ENCODE measurements at places on chromosomes 1 and 21.

GRCh38 chr1:150150133-150151021 lies 661 bp downstream of the PLEKHO1 start:
- DNase-seq, result no peak

DNA sequence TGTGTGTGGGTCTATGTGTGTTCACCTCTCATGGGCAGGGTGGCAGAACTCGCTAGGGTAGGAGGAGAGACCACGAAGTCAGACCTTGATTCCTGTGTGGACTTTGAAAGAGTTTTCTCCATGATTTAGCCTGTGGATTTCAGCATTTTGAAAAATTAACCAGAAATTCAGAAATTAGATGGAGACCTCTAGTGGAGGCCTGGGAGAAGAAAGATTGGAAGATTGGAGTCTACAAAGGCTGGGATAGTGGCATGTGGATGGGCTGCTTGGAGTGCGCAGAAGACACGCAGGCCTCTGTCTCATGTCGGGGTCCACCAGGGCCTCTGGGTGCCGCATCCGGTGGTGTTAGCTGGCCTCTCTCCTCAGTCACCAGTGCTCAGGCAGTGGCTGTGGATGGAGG lies 18.9 kb upstream of the IGSF5 start:
- no peak for DNase-seq

DNA sequence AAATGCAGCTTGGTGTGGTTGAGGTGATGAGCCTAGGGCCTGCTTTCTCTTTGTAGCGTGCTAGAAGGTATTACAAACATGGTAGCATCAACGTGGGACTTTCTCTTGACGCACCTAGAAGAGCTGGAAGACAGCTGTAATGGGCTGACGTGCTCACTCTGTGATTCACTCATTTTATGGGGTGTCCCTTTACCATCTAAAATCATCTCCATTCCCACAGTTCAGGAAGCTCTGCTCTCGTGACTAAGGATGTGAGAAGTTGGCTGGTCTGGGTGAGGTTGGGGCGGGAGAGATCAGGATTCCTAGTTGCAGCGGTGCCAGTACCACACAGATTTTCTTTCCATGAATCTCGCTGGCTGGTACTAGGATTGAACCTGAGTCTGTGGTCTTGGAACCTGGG lies 4.2 kb downstream of the HTR6 start:
- DNase-seq, result no peak

- DNase-seq, result no peak
These were observed 45.3 kb downstream of the PDE9A start for GRCh38 chr21:42698733-42699132.

- peak; percentile 75 for DNase-seq
These were observed 80.0 kb downstream of the NDUFS5 start for GRCh38 chr1:39105841-39106765.

DNA sequence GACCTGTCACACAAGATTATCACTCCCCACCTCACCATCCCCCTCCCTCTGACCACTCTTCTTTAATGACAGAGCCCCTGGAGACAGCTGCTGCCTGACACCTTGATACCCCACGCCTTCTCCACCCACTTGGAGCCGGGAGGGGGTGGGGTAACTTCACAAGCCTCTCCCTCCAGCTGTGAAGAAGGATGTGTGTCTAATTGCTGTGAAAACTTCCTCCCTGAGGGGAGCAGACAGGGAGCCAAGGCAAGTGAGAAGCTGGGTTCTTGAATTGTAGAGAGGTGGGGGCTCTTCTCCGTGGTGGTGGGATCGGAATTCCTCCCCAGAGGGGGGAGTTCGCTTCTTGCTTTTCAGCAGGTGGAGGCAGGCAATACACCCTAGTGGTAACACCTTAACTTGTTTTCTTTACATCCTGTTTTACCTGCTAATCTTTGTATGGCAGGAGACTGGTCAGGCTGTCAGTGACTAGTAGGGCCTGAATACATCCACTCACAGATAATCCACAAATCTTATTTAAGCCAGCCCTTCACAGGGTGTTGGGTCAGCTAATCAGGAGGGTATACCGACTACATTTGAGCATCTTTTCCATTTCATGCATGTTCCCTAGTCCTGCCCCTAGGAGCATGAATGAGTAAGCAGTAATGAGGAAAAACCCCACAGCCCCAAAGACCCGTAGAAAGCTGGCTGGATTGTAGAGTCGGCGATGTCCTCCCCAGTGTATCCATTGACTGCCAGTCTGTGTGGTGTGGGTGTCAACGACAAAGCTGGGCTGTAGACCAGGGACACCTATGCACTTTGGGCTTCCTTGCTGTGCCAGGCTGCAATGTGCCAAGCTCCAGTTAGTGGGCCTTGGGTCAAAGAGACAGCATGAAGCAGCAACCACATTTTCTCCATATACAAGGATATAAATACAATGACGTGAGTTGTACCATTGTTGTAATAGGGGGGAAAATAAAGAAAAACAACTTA lies 57.3 kb downstream of the NFASC start:
- DNase-seq, result no peak

DNA sequence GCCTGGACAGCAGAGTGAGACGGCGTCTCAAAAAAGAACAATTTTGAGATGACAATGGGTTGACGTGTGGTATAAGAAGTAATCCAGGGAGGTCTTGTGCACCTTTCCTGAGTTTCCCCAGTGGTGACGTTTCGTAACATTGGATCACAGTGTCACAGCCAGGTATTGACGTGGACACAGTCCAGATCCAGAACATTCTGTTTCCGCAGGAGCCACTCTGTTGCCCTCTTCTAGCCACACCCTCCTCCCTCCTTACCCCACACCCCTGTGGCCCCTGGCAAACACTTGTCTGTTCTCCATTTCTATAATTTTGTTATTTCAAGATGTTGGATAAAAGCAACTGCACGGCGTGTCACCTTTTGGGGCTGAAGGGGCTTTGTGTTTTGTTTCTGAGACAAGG lies 6.5 kb upstream of the TRAPPC10 start:
- no peak for DNase-seq

DNA sequence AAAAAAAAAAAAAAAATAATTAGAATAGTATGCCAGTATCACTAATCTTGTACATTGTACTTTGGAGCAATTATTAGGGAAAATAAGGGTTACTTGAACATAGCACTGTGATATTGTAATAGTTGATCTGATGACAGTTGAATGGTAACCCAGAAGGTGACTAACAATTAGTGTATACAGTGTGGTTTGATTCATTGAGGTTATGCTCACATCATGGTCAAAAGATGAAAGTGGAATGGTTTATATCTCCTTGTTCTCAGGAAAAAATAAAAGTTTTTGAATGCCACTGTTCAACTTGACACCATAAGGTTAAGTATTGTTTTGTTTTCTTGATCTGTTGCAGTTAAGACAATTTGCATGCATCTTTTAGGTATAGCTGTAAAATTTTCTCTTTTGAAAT lies 87.0 kb downstream of the GPR52 start:
- DNase-seq, result no peak

- DNase-seq, result no peak
These were observed 17.9 kb downstream of the OBSCN start for GRCh38 chr1:228225740-228226139.

DNA sequence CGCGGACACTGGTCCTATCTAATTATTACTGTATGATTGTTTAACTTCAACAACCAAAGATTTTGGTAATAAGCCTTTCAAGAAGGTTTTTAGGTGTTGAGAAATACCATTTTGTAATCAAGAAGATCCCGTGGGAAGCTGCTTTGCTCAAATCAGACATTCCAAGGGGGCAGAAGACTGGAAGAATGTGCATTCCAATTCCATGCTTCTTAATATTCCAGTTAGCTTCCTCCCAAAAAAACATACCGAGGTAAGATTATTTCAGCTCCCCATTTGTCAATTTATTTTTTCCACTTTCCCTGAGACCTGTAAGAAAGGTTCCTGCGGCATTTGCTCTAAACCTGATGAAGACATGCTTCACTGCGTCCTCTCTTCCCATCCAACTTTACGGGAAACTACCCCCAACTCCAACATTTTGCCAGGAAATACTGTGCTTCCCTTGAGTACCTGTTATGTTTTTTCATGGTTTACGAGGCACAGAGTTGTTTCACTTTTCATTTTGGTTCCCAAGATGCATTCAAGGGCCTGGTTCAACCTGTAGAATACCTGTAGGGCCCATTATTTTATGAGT lies 4.1 kb downstream of the CNN3 start:
- DNase-seq, result no peak

GRCh38 chr1:44932151-44932550 lies 54.2 kb downstream of the EIF2B3 start:
- DNase-seq, result no peak

All from ecto neural progenitor cell (in vitro differentiated cells).